ENCODE measurements at places on chromosomes 11 and 22. TPM values are rescaled to one million over a fixed set of nuclear protein-coding genes. Genes with fewer than 3 reads are reported as not detected.

DNA sequence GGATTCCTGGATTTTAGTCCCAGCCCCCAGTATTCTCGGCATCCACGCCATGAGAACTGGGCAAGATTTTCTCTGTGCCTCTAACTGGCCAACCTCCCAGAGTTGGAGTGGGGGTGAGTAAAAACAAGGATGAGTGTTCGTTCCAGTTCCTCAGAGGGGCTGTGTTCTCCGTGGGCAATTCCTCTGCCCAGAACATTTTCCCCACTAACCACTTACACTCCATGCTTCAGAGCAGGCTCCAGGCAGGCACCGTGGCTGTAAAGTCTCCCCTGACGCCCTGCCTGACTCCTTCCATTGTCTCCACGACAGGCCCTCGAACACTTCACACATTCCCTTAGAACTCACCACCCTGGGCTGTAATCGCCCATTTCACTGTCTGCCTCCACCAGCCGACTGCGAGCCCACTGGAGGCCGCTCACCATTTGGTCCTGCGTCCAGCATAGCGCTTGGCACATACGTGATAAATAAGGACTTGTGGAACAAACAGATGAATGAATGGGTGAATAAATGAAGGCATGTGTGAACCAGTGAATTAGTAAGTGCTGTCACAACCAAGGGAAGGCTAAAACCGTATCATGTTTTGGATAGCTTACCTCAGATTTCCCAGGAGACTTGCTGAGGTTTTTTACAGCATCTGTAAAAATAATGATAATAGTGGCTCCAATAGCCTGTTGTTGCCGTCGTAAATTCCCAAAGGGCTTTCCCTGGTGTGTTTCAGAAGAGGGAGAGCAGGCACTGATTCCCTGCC is 6.1 kb downstream of the APLNR start:
- H3K4me3 ChIP-seq, result no peak overlapping the region
- no peak overlapping the region for H3K27ac ChIP-seq
- H3K4me1 ChIP-seq, result no peaks in the 10 kb centered on the region
- H3K27me3 ChIP-seq, result no peaks in the 10 kb centered on the region
- no peak for DNase-seq

GRCh38 chr11:82711648-82712047 is 22.0 kb downstream of the FAM181B start:
- no peaks in the 10 kb centered on the region for H3K36me3 ChIP-seq
- no peak overlapping the region for H3K4me3 ChIP-seq
- H3K27me3 ChIP-seq, result no peaks in the 10 kb centered on the region
- no peaks in the 10 kb centered on the region for H3K4me1 ChIP-seq

CLTCL1 gene
- 27.9 TPM for total RNA-seq

DNA sequence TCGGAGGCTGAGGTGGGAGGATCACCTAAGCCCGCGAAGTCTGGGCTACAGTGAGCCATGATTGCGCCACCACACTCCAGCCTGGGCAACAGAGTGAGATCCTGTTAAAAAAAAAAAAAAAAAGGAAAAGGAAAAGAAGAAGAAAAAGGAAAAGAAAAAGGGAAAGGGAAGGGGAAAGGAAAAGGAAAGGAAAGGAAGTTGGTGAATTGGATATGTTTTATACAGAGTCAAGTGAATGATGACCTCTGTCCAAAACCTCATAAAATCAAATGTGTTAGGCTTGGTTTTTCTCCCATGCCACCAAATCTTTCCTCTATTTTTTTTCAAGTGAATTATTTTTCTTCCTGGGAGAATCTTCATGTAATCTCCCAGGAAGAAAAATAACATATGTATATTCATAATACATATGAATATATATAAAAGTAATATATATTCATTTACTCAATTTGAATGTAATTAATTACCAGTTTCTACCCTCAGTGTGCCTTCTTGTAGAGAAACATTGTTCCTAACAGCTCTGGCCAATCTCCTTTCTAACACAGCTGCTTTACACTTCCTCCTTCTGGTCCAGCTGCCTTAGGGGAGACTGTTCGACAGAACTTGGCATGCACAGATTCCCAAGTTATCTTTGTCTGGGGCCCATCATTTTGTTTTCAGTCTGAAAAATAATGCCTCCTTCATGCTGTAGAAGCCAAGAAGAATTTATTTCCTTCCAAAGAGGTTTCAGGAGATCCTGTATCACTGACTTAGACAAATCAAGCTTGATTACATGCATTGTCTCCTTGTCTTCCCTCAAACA is 111.9 kb downstream of the CCDC34 start:
- no peak overlapping the region for H3K4me3 ChIP-seq
- DNase-seq, result no peak
- no peaks in the 10 kb centered on the region for H3K27me3 ChIP-seq
- H3K4me1 ChIP-seq, result no peaks in the 10 kb centered on the region
- no peak overlapping the region for H3K27ac ChIP-seq

PKNOX2 gene
- total RNA-seq, result 5.7 TPM
